Diencephalon (tissue), 1 donor: ENCODE measurements at places on chromosomes 5 and 9. TPM values are rescaled to one million over a fixed set of nuclear protein-coding genes. Genes with fewer than 3 reads are reported as not detected.

Gene HSD17B4
- total RNA-seq: 209 TPM

Gene EQTN
- 1.4 TPM for total RNA-seq

Gene STPG3
- total RNA-seq: not detected

Gene SPATA24
- 8.5 TPM for total RNA-seq

Gene SHISAL2B
- total RNA-seq: 0.92 TPM

Gene AJM1
- 2.8 TPM for total RNA-seq

Gene SPZ1
- total RNA-seq: not detected

Gene NFIB
- total RNA-seq: 67.6 TPM

Gene PCDHA2
- total RNA-seq: 10.4 TPM

Gene TMEM215
- total RNA-seq: 9.0 TPM

Gene MPDZ
- total RNA-seq: 64.1 TPM

Gene PCDHB8
- total RNA-seq: 8.1 TPM

Gene KCNIP1
- 51.2 TPM for total RNA-seq

Gene ZDHHC11
- total RNA-seq: 10.4 TPM

Gene CDC14B
- 41.3 TPM for total RNA-seq

Gene SLC6A18
- total RNA-seq: not detected

Gene GRM6
- total RNA-seq: 0.23 TPM

Gene CTSV
- 0.46 TPM for total RNA-seq

Gene PCDHB5
- total RNA-seq: 11.1 TPM
